ENCODE measurements at places on chromosomes 7 and 10.

GRCh38 chr7:136652635-136653370 is 215.6 kb upstream of the CHRM2 start:
- DNase-seq: no peak

GRCh38 chr7:2280424-2280823 is 33.8 kb downstream of the SNX8 start:
- DNase-seq: no peak

DNA sequence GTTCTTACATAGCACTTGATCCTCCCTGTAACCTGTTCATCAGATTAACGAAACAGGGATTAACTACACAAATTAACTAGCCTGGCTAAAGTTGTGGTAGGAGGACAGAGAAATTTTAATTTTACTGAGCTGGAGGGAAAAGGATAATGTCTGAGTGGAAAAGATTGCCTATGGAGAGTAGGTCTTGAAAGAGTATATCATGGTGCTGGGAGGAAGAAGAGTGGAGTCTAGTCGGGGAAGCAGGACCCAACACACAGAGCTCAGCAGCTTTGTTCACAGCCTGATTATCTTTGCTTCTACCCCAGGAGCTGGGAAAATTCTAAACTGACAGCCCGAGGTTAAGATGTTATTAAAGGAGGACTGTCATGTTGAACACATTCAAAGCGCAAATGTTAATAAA is 6.1 kb upstream of the KDM7A start:
- no peak for DNase-seq

DNA sequence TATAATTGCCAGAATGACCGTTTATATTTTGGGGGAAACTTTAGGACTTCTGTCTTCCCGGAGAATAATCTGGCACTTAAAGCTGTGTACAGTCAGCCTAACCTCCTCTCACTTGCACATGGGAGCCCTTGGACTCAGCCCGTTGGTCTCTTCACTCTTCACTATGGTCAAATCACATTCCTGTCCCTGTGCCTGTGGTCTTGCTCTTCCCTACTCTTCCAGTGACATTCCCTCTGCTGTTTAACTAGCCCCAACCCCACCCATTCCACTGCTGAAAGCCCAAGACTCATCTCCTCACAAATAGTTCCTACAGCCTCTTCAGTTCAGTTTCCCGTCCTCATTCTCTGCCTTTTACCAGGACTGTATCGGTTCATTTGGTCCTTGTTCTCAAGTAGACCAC is 135.0 kb downstream of the DYNC1I1 start:
- DNase-seq: no peak

DNA sequence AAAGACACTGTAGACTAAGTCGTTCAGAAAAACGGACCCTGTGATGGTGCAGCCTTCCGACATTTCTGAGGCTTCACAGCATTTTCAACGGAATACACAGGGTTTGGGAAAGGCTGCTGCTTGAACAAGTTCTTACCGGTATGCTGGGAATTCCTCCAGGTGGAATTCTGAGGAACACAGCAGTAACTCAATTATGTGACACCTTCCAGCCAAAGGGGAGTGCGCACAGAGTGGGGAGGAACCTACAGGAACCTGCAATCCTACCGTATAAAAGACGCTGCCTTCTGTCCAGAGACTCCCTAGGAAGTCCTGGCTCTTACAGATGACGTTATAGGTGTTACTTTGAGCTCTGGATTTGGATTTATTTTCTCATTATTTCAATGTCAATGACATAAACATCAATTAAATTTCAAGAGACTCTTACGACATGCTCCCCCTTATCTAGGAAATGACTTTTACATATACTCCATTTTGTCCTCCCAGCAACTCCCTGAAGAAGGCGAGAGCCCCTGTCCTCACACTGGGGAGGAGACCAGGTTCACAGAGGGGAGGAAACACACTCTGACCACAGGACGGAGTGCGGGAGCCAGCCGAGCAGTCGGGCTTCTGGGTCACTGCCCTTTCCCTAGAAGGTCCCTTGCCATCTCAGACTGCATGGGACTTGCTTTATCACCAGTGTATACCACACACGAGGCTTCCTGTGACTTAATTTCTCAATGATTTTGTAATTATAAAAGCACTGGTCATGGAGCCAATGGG is 27.9 kb downstream of the VIPR2 start:
- no peak for DNase-seq

GRCh38 chr10:112759496-112759895 is 190.6 kb upstream of the TCF7L2 start:
- no peak for DNase-seq

- DNase-seq: no peak
Observed at GRCh38 chr7:128908750-128909624, 1.5 kb downstream of the KCP start.

- DNase-seq: no peak
Observed at GRCh38 chr7:135091717-135092116, 56.2 kb upstream of the TMEM140 start.

DNA sequence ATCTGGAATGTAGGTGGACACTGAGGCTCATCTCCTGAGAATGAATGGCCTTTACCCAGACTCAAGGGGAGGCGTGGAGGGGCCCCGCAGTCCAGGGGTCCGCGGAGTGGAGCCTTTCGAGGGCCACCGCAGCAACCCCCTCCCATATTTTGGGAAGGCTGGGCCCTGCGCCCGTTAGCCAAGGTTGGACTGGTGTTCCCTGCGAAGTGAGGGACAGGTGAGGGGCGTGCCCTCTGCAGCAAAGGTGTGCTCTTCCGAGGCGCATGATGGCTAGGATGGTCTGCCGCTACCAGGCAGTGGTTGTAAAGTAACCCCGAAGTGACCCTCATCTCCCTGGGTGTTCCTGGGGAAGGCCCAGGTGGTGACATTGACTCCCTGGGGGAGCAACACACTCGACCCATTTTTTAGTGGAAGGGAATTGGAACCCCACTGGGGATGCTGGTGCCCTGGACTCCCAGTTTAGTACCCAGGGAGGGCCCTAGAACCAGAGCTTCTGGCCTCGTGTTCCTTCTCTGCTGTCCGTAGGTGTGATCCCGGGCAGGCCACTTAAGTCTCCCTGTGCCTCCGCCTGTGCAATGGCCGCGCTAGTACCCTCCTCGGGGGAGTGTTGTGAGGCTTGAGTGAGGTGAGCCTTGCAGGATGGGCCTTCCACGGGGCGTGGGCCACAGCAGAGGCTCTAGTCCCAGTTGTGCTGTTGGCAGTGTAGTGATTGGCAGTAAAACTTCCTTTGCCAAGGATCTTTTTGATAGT is 779 bp downstream of the FAM241B start:
- no peak for DNase-seq

GRCh38 chr7:118006979-118007378 is 133.7 kb upstream of the CTTNBP2 start:
- DNase-seq: no peak

GRCh38 chr7:143967398-143967797 is 12.8 kb downstream of the OR2F1 start:
- no peak for DNase-seq

- no peak for DNase-seq
Observed at GRCh38 chr10:33273295-33274002, 61.0 kb downstream of the NRP1 start.

GRCh38 chr10:30241422-30242110 is 107.5 kb downstream of the MTPAP start:
- DNase-seq: no peak

GRCh38 chr10:19921300-19922140 is 105.3 kb downstream of the PLXDC2 start:
- no peak for DNase-seq

GRCh38 chr10:8919280-8919679 is 864.8 kb downstream of the GATA3 start:
- no peak for DNase-seq

DNA sequence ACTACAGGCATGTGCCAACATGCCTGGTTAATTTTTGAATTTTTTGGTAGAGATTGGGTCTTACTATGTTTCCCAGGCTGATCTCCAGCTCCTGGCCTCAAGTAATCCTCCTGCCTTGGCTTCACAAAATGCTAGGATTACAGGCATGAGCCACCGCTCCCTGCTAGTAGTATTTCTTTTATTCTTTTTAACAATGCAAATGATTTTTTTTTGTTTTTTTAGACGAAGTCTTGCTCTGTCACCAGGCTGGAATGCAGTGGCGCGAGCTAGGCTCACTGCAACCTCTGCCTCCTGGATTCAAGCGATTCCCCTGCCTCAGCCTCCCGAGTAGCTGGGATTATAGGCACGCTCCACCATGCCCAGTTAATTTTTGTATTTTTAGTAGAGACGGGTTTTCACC is 58.1 kb downstream of the SVIL start:
- DNase-seq: no peak

DNA sequence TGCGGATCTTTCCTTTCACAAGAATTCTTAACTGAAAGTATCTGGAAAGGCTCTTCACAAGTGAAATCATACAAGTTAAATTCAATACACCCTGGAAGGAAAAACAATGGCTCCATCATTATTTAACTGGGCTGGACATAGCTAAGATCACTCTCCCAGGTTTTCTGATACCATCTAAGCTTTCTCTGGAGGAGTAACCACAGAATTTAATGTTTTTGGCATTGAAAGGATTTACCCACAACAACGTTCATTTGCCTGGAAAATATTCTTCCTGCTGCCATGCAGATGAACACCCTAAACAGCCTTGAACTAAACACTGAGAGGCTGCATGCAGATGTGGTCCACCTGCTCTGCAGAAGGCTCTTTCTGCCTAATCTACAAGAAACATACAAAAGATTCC is 4.3 kb downstream of the NEBL start:
- DNase-seq: no peak
